ENCODE measurements at places on chromosomes 5 and 9.

- DNase-seq = no peak
These were observed 214.6 kb upstream of the TLE4 start for GRCh38 chr9:79357194-79357593.

GRCh38 chr5:151596828-151597539 is 5.9 kb upstream of the FAT2 start:
- no peak for DNase-seq

DNA sequence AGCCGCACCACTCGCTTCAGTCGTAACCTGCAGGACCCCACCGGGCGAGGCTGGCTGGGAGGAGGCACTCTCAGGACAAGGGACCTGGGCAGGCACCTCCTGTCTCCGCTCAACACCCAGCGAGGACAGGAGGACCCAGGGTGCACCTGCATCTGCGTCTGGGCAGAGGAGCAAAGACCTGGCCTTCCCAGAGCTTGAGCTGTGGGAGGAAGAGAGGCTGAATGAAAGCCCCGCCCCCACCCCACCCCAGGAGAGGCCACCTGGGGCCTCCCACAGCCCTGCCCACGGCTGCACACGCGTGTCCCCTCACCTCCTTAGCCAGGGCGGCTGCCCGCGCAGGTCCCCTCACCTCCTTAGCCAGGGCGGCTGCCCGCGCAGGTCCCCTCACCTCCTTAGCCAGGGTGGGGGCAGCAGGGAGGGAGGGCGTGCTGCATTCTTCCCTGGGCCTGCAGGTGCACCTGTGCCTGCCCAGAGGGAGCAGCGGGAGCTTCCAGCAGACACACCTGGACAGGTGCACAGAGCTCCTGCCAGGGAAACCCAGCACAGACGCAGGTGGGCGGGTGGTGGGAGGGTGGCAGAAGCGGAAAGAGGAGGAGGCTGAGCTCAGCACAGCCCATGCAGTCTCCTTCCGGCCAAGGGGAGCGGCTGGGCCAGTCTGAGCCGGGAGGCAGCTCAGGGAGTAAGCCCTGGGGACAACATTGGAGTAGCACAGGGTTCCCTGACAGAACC is 18.5 kb upstream of the SLC12A7 start:
- DNase-seq = no peak

DNA sequence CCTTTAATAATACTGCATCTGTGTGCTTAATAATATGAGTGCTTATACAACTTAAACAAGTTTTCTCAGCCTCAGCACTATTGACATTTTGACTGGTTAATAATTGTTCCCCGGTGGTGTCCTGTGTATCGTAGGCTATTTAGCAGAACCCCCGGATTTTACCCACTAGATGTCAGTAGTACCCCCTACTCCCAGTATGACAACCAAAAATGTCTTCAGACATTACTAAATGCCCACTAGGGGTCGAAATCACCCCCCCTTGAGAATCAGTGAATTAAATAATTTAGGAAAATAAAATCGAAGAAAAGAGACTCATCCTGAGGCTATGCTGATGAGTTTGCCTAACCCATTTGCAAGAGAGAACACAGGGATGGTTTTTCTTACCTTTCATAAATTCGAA is 166.3 kb downstream of the ATP10B start:
- no peak for DNase-seq

DNA sequence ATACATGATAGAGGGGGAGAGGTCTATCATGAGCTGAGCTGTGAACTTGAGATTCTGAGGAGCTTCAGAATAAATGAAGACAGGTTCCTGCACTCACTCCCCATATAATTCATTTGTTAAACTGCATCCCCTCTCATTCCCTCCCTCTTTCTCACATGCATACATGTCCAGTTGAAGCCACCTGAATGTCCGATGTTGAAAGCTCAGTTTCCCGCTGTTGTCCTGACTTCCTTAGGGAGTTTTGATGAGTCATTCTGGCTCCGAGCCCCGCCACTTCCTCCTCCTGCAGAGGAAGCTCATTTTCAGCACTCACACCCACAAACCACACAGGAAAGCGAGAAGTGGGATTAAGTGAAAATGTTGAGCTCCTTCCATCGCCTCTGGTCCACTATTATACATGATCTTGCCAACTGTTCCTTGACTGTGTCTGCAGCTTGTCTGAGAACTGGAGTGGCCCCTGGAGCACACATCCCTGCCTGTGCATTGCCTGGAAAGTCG is 121.2 kb downstream of the CEMIP2 start:
- no peak for DNase-seq

DNA sequence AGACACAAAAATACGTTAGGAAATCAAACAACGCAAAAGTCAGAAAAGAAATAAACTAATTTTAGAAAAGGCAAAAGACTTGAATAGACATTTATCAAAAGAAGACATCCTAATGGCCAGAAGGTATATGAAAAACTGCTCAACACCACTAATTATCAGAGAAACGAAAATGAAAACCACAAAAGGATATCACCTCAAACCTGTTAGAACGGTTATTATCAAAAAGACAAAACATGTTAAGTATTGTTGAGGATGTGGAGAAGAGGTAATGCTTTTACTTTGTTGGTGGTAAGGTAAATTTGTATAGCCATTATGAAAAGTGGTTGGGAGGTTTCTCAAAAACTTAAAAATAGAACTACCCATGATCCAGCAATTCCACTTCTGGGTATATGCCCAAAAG is 230.0 kb upstream of the RGMB start:
- DNase-seq = no peak
